ENCODE measurements at places on chromosomes 4 and X. TPM values are rescaled to one million over a fixed set of nuclear protein-coding genes. Genes with fewer than 3 reads are reported as not detected.

The FAM9B gene
- 0.04 TPM for polyA plus RNA-seq

The CASP3 gene
- polyA plus RNA-seq, result 21.2 TPM

The MAGEB18 gene
- not detected for polyA plus RNA-seq

The ANOS1 gene
- polyA plus RNA-seq, result 0.74 TPM

The GPR119 gene
- polyA plus RNA-seq, result not detected

The PARM1 gene
- polyA plus RNA-seq, result 2.6 TPM

The EXOSC9 gene
- polyA plus RNA-seq, result 21.9 TPM

The TLR3 gene
- 0.17 TPM for polyA plus RNA-seq

The AKAP4 gene
- polyA plus RNA-seq, result not detected

The GPR82 gene
- 0.49 TPM for polyA plus RNA-seq

The HSFX2 gene
- polyA plus RNA-seq, result 0.49 TPM

The SPATA18 gene
- polyA plus RNA-seq, result 0.42 TPM

The SPACA5 gene
- 0.12 TPM for polyA plus RNA-seq

The FGFBP2 gene
- 2.2 TPM for polyA plus RNA-seq

The CNGA2 gene
- polyA plus RNA-seq, result not detected

The IGSF1 gene
- 0.13 TPM for polyA plus RNA-seq

The RAI2 gene
- polyA plus RNA-seq, result 4.2 TPM

The CNGA1 gene
- 1.2 TPM for polyA plus RNA-seq

The MCF2 gene
- 0.79 TPM for polyA plus RNA-seq

The MAP7D2 gene
- not detected for polyA plus RNA-seq

The PLXNB3 gene
- polyA plus RNA-seq, result 0.49 TPM

The CDKL2 gene
- 0.03 TPM for polyA plus RNA-seq

The TIMM8A gene
- 8.9 TPM for polyA plus RNA-seq

The HSD17B13 gene
- polyA plus RNA-seq, result 0.13 TPM

The ZXDA gene
- 0.76 TPM for polyA plus RNA-seq

The ANKRD17 gene
- polyA plus RNA-seq, result 8.0 TPM

The TMEM175 gene
- polyA plus RNA-seq, result 78.6 TPM

The CFP gene
- 25.3 TPM for polyA plus RNA-seq

The TMEM144 gene
- 1.9 TPM for polyA plus RNA-seq

The HEPH gene
- polyA plus RNA-seq, result 1.1 TPM

The ZNF827 gene
- 4.6 TPM for polyA plus RNA-seq

The NSUN7 gene
- 0.87 TPM for polyA plus RNA-seq

The KLHL4 gene
- 0.20 TPM for polyA plus RNA-seq

The SYNPO2 gene
- polyA plus RNA-seq, result 3.6 TPM

The C4orf36 gene
- not detected for polyA plus RNA-seq

The FGFRL1 gene
- polyA plus RNA-seq, result 1.5 TPM

The SCML2 gene
- 1.1 TPM for polyA plus RNA-seq

The GRIA3 gene
- 0.24 TPM for polyA plus RNA-seq

The CYBB gene
- polyA plus RNA-seq, result 30.5 TPM

The PHOX2B gene
- not detected for polyA plus RNA-seq

The GSX2 gene
- not detected for polyA plus RNA-seq

The NEXMIF gene
- 0.05 TPM for polyA plus RNA-seq

The SLC26A1 gene
- polyA plus RNA-seq, result 0.24 TPM

The MAGEA9B gene
- not detected for polyA plus RNA-seq

The TEX11 gene
- polyA plus RNA-seq, result 0.32 TPM

The GAGE12H gene
- not detected for polyA plus RNA-seq
